Adrenal gland (tissue), 19 donors: ENCODE measurements at places on chromosomes 12 and 14. TPM values are rescaled to one million over a fixed set of nuclear protein-coding genes. Genes with fewer than 3 reads are reported as not detected.
A peak's percentile ranks its signal among the peaks of the same experiment; 100 is the strongest.

DNA sequence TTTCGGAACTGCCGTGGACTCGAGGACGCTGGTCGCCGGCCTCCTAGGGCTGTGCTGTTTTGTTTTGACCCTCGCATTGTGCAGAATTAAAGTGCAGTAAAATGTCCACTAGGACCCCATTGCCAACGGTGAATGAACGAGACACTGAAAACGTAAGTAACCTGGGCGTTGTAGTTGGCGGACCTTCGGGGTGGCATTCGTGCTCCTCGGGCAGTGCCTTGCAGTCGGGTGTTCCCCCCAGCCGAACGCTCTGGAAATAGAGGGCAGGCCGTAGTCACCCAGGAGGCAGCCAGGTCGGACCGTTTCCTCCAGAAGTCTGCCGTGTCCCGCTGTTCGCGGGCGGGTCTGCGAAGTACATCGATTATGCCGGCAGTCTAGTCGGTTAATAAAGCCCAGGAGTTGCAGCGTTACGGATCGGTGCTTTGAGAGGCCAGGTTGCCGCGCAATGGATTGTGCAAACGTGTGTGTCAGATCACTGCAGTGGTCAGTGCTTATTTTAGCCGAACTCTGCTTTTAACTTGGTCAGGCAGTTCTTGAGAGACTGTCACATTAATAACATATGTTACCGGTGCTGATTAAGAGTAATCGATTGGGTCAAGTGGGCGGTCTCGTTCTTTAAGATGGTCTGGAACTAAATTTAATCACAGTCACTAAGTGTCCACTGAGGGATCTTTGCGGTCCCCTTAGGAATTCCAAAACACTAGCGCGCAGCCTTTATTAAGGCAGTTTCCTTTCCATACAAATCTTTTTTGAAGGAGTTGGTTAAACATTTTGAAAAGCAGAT is 906 bp downstream of the MARK3 start:
- DNase-seq, result peak; percentile 67

DNA sequence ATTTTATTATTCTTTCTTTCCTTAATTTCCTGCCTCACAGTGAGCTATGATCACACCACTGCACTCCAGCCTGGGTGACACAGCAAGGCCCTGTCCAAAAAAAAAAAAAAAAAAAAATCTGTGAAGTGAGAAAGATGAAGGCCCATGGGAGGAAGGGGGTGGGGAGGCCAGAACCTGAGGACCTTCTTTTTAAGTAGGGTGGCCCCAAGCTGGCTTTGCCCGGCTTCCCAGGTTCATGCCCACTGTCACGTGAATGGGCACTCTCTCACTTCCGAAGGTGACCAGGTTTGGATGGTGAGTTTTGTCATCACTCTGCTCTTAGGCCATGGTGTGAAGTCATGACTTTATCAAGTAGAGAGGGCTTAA is 82.3 kb downstream of the TNFAIP2 start:
- no peak for DNase-seq

DNA sequence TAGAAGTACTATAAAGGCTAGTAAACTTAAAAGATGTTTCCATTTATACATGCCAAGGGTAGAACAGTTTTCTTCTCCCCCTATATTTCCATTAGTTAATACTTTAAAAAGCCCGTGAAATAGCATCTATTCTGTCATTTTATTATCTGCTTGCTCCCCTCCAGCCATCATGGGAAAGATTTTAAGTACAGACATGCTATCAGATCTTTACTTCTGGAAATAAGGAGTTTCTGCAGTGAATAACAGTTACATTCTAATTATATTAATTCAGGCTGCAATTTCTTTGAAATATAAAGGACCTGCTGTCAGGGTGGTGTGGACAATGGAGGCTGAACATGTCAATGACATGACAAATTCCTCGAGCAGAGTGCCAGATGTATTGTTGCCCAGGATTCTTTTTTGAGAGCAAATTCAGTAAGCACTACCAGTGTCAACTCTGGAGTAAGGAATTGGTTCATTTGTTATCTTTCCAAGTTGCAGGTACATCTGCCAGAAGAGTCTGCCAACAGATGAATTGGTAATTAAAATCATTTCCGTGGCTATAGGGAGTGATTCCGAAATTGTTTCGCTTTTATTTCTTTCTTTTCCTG is 151.3 kb downstream of the BTG1 start:
- DNase-seq, result no peak

RACGAP1 gene
- 6.3 TPM for total RNA-seq

CCDC175 gene
- not detected for total RNA-seq

- DNase-seq, result no peak
Observed at GRCh38 chr12:115450017-115450416, 766.0 kb upstream of the TBX3 start.

GRCh38 chr12:66627270-66627987 is 51.4 kb downstream of the GRIP1 start:
- DNase-seq, result no peak

DNA sequence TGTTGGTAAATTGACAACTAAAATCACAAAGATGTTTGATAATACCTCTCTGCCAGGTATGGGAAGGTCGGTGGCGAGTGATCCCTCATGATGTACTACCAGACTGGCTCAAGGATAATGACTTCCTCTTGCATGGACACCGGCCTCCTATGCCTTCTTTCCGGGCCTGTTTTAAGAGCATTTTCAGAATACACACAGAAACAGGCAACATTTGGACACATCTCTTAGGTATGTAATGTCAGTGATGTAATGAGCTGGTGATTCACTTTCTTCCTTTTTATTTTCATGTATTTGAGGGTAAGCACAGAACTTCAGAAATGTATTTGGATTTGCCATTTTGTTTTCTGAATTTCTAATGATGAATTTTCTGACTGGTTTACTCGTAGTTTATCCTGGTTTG is 42.6 kb upstream of the LRTM2 start:
- no peak for DNase-seq
